ENCODE measurements at places on chromosomes 5 and 9.

GRCh38 chr9:86802900-86803673 lies 144.2 kb downstream of the GAS1 start:
- no peak for DNase-seq

DNA sequence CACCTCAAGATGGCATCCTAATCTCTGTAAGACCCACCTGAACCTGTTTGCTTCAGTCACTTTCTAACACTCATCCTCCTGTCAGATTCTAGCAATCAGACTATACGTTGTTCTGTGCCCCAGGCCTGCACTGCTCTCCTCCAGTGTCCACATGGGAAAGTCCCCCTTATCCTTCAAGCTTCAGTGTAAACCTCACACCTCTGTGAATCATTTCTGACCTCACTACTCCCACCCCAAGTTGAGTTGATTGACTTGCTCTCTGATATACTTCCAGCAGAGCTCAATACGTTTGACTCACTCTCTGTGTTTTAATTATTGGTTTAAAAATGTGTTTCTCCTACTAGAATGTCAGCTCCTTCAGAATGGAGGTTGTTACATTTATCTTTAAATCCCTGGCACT lies 240.2 kb downstream of the FBXL17 start:
- no peak for DNase-seq

- DNase-seq: peak; percentile 32
These were observed 25.1 kb upstream of the CDKN2AIPNL start for GRCh38 chr5:134436523-134437339.

GRCh38 chr9:91567642-91568274 lies 144.1 kb upstream of the NFIL3 start:
- no peak for DNase-seq

DNA sequence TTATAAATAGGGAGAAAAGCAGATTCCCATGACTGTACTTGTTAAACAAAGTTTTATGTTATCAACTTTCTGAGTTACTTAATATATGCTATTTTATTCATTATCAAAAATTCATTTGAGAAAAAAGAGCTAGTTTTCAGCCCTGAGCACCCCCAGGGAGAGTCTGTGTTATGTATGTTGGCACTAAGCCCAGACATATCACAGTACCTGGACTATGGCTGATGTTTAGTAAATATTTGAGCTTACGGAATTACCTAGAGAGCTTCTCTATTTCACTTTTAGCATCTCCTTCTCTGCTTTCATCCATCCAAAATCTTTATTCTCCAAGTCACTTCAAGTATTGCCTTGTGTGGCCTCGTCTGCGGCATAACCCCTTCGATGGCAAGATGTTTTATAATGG lies 225.9 kb upstream of the PCSK5 start:
- DNase-seq: no peak

DNA sequence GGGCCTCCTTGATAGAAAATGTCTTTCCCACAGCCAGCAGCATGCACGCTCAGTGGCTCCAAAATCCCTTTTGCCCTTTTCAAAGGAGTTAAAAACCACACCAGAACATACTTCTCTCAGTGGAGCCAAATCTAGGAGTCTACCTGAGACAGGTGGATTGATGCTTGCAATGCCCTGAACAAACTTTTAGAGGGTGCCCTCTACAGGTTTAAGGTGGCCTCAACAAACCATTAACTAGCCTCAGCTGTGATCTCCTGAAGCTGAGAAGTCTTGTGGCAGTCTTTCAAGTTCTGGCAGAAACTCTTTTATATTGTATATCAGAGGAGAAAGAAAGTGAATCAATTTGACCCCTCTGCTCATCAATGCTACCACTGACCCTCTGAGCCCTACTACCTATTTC lies 125.4 kb downstream of the MED27 start:
- no peak for DNase-seq

GRCh38 chr9:35716230-35716629 lies 15.8 kb downstream of the TLN1 start:
- DNase-seq: no peak

DNA sequence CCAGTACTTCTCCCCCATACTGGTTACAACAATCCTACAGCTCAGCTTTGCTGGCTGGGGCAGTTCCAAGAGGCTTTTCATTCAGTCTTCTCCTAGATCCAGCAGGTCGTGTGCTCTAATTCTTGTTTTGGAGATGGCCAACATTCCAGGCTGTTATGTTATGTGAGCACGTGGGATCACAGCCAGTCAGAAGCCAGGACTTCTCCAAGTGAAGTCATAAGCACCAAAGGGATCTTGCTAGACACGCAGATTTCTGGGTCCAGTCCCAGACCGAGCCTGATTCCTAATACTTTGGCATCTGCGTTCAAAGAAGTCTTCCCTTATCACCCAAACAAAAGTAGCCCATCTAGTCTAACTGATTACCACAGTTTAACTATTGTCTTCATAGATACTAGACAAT lies 1.4 kb upstream of the LARP1 start:
- no peak for DNase-seq

GRCh38 chr9:83419961-83420360 lies 118.2 kb downstream of the FRMD3 start:
- no peak for DNase-seq

GRCh38 chr5:172004824-172005237 lies 1.6 kb downstream of the FBXW11 start:
- DNase-seq: no peak

GRCh38 chr9:82363682-82364081 lies 375.1 kb downstream of the SPATA31D1 start:
- no peak for DNase-seq

DNA sequence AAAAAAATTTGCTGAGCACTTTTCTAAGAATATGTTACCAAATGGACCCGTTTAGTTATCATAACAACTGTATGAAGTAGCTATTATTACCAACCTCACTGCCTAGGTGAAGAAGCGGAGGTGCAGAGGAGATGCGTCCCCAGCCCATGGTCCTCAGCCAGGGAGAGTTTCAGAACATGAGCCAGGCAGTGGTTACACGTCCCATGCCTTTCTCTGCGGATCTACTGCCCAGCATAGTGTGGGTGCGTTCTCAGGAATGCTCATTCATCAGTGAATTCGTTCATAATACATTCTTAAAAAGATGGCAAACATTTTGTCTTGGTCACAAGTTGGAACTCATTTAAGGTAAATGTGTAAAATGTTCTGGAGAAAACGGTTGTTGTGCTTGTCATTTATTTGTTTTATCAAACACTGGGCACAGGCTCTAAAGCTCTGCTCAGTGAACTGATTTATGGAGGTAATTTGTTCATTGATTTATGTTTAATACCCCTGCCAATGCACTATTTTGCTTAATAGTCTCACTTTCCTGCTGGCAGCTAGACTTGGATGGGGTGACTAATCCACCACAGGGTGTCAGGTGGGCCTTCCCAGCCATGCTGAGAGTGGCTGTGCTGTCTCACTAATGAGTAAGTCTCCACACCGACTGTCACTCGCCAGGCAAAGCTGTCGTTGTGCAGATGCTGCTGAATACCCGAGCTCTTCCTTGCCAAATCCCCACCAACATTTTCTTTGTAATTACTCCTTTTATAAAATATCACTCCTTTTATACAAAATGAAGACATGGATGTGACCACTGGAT lies 248.8 kb downstream of the TENT4A start:
- DNase-seq: peak; percentile 11

- peak; percentile 42 for DNase-seq
These were observed 303.5 kb downstream of the PLK2 start for GRCh38 chr5:58156361-58156760.

- no peak for DNase-seq
These were observed 509.3 kb downstream of the CTNND2 start for GRCh38 chr5:11394933-11395332.

DNA sequence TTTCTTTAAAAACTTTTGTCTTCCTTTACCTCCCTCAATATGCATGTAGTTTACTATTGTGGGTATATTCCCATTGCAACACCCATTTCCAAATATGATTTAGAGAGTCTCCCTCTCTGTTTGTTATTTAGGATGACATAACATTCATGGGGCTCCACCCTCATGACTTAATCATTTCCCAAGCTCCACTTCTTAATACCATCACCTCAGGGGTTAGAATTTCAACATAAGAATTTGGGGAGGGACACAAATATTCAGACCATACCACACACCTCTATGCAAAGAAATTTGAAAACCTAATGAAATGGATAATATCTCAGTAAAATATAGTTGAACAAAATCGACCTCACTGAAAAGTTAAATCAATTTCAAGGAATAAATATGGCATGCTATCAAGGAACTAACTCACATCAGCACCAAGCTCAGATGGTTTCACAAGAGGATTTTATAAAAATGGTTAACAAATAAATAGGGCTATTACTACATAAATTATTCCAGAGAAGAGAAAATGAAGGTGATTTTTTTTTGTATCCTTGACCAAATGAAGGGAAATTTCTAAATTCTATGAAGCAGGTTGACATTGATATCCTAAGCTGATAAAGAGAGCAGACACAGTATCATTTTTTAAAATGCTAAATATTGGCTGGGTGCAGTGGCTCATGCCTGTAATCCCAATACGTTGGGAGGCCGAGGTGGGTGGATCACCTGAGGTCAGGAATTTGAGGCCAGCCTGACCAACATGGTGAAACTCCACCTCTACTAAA lies 20.2 kb upstream of the UBTD2 start:
- DNase-seq: no peak

DNA sequence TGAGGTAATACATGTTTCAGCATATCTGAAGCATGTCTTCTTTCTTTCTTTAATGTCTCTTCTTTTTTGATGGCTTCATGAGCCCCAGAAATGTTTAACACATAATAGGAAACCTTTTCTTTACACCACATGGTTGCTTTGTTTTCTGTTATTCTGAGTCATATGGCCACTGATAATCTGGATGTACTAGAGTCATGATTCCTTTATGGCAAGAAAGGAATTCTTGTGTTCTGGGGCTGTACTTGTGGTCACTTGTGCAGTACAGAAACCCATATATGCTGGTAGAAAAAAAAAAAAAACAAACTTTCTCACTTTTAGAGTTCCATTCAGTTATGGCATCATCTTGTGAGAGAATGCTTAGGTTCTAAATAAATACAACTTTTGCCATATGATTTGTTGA lies 1669.3 kb upstream of the CDH9 start:
- DNase-seq: no peak

DNA sequence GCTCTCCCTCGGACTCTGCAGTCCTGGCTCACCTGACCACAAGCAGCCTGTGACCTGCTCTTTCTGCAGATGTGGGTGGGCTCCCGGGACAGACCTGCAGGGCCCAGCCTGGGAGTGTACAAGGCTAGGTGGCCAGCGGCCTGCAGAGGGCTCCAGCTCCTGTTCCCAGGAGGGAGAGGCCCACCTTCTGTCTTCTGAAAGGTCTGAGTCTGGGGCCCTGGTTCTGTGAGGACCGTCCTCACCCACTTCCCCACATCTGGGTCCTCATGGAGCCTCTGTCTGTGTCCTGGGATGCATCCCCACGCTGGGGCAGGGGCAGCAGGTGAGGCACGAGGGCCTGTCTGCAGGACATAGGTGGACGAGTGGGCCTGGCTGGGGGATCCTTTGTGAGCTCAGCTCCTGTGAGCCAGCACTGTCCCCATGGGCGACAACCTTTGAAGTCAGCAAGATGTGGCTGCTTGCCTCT lies 43.7 kb downstream of the PHF2 start:
- no peak for DNase-seq

DNA sequence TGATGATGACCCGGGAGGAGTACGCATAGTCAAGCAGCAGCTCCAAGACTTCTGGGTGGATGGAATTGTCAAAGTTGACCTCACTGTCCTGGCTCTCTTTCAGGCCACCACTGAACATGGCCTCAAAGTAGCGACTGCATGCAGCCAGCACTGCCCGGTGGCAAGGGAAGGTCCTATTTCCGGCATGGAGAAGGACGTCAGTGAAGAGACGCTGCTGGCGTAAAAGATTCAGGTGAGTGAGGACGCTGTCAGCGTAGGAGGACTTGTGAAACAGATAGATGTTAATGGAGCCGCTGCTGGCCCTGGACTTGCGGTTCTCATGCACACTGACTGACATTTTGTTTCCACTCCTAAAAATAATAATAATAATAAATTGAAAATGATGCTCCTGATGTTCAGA lies 4.4 kb downstream of the ENC1 start:
- no peak for DNase-seq

GRCh38 chr5:79255786-79256557 lies 20.0 kb downstream of the JMY start:
- no peak for DNase-seq

DNA sequence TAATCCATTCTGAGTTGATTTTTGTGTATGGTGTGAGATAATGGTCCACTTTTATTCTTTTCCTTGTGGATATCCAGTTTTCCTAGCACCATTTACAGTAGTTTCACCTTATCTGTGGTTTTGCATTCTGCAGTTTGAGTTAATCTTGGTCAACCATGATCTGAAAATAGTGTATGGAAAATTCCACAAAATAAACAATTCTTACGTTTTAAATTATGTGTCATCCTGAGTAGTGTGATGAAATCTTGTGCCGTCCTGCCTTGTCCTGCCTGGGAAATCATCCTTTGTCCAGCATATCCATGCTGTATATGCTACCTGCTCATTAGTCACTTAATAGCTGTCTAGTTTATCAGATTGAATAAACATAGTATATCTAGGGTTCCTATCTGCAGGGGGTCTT lies 42.1 kb downstream of the CDC42SE2 start:
- DNase-seq: no peak

- no peak for DNase-seq
These were observed 112.2 kb downstream of the SCAMP1 start for GRCh38 chr5:78472469-78473106.

GRCh38 chr9:13569602-13570067 lies 290.1 kb upstream of the MPDZ start:
- DNase-seq: no peak

DNA sequence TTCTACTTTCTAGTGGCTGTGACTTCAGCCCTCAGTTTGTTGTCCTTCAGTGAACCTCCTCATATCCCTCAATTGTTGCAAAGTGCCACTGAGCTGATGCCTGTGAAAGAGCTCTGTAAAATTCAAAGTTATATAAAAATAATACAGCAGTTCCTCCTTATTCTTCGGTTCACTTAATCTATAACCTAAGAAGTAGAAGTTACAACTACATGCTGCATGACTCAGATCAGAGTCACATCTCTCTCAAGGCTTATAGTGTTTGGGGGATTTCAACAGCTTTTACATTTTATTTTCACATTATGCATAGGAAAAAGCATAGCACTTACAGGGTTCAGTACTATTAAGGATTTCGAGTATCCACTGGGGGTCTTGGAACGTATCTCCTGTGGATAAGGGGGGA lies 25.1 kb upstream of the GCNT1 start:
- DNase-seq: no peak

GRCh38 chr9:17004500-17004899 lies 130.3 kb upstream of the CNTLN start:
- no peak for DNase-seq

- DNase-seq: no peak
These were observed 92.1 kb upstream of the IL12B start for GRCh38 chr5:159422361-159422760.

DNA sequence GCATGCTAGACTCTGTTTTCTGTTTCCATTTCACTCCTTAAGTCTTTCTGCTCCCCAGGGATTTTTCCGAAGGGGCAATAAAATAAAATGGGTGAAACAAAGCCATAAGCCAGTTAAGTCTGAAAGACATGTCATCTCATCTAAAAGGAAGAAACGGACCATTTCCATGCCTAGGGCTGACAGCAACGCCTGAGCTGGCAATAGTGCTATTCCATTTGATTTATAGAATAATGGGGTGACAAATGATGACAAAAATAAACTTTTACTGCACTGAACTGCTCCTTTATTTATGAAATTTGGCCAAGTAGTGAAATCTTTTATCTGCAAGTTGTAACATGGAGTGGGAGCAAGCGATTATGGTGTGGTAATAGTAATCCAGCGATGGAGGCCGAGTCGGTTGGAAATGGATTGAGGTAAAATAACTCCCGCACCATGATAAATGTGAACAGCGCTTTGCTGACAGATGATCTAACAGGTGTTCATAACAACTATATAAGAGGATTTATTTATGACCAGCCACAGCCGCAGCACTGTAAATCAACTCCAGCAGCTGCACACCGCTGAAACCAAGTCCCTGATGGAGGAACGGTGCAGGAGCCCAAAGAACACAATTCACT lies 219.8 kb upstream of the TBCA start:
- DNase-seq: no peak
